ENCODE measurements at places on chromosomes 4 and X.

- DNase-seq: peak; percentile 46
Observed at GRCh38 chrX:133586443-133586842, 171.2 kb upstream of the GPC4 start.

DNA sequence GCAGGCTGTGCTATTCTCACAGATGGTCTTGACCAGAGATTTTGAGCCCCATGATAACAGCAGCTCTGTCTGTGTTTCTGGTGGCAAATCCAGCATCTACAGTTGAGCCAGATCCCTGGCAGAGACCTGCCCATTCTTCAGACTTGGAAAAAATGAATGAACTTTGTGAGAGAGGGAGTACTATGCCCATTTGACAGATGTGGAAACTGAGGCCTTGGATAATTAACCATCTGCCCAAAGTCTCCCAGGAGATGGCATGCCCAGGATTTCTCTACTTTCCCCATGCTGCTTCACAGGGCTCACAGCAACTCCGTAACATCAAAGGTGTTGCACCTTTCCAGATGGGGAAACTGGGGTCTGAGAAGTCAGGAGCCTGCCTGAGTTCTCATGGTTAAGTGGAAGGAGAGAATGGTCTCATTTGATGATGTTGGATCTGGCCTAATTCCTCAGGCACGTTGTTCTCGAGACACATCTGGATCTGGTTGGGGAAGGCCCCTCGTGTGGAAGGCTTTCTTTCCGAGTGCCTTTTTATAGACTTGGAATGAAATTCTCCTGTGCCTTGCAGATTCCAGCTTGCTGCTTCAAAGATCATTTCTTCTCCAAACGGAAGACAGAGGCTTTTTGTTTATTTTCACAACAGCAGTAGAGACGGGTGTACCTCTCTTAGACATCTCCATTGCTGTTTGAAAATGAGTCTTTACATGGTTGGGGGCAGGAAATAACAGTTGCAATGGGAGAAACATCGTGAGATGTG, 73.3 kb upstream of the STX18 start:
- no peak for DNase-seq

- DNase-seq: peak; percentile 65
Observed at GRCh38 chr4:67087897-67088296, 457.4 kb downstream of the CENPC start.

DNA sequence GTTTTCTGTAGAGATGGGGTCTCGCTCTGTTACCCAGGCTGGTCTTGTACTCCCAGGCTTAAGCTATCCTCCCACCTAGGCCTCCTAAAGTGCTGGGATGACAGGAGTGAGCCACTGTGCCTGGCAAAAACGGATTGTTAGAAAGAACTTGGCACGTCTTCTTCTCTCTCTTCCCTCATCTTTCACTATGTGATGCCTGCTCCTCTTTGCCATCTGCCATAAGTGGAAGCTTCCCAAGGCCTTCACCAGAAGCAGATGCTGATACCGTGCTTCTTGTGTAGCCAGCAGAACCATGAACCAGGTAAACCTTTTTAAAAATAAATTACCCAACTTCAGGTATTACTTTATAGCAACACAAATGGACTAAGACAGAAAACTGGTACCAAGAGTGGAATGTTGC, 36.9 kb upstream of the HUWE1 start:
- DNase-seq: no peak

- no peak for DNase-seq
Observed at GRCh38 chr4:185464887-185465286, 6.6 kb downstream of the CCDC110 start.

DNA sequence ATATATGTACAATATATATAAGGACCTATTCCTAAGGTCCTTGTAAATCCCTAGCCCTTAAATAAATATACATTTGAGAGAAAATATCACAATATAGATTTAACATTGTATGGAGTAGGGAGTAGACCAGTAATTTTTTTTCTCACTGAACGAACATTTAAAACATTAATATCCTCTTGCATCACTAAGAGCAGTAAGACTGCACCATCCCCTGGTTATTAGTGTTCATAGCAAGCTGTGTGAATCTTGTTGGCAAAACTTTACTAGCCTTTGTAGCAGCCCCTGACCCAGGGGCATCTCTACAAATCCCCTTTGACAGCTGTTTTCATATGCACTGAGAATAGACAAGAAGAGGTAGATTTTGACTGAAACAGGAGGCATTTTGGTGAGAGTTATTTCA, 146.5 kb downstream of the IL1RAPL2 start:
- no peak for DNase-seq

DNA sequence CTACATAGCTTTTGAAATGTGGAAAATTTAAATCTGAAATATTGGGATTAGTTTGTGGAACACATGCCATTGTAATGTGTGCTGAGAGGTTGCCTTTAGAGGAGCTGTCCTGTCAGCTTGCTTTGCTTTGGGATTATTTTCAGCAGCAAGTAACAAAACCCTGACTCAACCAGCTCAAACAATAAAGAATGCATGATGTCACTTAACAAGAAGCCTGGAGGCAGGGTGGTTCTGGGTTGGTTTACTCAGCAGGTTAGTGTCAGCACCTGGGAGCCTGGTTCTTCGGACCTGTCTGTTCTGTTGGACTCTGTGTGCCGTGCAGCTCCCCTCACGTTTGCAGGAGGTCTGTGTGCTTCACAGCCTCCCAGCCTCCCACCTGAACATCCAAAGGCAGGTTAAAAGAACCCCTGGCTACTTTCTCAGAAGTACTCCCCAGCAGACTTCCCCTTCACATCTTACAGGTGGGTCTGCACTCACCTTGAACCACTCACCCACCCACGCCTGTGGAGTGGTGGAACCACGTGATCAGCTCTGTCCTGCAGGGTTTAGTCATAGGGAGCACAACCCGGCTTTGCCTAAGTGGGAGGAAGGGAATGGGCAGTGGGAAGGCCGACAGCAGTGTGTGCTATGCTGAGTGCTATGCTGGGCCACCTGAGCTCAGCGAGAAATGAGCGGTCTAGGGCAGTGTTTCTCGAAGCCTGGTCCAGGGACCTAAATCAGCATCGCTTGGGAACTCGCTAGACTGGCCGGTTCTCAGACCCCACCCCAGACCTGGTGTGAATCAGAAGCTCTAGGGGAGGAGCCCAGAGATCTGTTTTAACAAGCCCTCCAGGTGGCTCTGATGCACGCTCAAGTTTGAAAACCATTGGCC, 20.4 kb downstream of the TMEM131L start:
- DNase-seq: peak; percentile 94

DNA sequence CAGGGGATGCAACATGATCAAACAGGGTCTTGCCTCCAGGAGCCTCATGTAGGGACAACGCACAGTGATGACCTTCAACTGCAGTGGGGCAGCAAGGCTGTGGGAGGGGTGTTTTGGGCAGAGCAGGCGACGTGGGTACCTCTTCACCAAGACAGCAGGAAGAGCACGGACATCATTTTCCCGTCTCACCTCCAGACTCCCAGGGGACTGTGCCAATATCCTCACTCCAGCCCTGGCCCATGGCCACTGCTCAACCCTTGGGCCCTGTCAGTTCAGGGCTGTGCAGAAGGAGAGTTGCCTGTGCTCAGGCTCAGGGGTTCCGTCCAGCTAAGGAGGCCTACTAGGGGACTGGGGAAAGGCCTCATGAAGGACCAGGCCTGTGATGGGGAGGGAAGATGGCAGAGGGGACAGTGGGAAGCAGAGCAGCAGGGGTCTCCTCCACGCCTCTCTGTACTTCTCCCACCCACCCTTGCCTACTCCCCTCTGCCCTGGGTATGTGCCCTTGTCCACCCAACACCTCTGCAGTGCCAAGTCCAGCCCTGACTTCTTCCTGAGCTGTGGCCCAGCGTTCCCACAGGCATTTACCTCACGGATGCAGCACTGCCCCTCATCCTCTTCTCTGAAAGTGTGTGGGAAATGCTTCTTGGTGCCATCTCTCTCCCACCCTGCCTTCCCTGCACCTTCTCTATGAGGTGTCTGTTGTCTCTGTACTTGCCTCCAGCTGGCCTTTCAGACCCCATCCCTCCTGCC, 1.4 kb downstream of the IL9R start:
- no peak for DNase-seq

- no peak for DNase-seq
Observed at GRCh38 chr4:52431869-52432268, 227.2 kb downstream of the USP46 start.

DNA sequence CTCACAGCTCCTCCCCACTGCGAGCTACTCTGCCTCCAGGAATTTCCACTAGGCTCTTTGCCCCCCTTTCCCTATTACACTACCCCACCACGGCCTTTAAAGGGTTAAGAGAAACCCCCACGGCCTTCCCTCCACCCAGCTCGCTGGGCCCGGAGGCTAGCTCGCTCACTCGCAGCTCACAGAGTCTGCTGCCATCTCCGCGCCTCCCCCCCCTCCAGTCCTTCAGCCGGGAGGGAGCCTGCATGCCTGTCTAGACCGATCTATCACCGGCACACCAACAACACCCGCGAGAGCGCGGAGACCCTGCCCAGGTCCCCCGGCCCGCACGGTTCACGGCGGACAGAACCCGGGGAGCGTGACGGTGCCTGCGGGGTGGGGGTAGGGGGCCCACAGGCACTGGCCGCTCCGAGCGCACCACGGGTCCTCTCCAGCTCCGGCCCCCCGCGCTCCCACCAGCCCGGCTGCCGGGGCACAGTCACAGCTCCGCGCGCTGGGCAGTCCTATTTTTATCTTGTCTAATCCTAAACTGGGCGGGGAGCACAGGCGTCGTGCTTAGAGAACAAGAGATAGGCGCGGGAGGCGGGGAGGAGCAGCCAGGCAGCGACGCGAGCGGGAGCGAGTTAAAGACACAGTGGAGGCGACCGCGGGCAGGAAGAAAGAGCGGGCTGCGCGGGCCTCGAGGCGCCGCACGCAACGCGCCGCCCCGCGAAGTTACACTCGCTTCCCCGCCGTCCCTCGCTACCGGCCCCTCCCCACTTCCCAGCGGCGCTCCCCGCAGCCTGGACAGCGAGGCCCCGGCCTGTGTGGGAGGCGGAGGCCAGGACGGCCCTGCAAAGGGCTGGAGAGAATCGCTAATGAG, 3.5 kb downstream of the BCOR start:
- peak; percentile 81 for DNase-seq

- DNase-seq: peak; percentile 91
Observed at GRCh38 chr4:86959588-86960500, 25.0 kb downstream of the AFF1 start.

DNA sequence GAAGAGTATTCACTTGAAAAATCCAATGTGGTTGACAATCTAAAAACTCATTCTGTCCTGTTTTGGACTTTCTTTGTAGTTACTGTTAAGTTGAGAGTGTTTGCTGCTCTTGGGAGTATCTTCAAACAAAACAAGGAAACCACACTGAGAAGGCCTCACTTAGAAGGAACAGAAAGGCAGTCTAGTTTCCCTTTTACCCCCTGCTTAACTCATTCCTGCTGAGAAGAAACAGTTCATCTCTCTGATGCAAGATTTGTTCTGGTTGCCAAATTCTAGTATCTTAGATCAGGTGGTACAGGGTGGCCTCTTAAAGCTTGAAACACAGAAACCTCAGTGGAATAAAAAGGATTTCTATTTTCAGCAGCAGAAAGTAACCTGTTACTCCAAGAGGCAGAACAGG, 41.4 kb downstream of the GUCY2F start:
- no peak for DNase-seq

DNA sequence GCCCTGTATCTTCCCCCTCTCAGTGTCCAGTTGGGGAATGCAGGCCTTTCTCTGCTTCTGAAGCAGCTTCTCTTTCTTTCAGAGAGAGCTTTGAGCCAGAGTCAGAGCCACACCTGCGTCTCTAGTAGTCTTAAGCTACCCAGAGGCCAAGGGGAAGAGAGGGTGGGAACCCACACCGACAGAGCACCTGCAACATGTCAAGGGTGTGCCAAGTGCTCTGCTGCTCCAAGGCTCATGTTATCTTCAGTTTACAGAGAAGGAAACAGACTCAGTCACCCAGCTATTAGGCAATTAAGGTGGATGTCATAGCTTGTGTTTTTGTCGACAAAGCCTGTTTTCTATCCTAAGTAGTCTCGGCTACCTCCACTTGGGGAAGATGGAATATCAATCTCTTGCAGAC, 22.7 kb upstream of the RNF212 start:
- DNase-seq: no peak

DNA sequence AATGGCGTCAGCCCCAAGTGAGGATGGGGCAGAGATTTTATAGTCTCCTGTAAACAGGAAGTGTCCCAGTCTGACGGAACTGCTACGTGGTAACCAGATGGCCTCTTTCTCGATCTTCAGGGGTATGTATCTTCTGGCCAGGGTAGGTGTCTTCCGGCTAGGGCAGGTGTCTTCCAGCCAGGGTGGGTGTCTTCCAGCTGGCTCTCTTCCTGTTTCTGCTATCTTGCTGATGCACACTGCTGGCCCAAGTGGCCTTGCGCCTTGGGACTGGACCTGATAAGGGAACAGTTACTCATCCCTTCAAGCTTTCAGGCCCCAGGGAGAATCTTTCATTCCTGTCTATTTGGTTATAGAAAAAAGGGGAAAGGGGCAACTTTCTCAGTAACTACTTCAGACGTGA, 178.7 kb upstream of the MAGEE2 start:
- DNase-seq: no peak

DNA sequence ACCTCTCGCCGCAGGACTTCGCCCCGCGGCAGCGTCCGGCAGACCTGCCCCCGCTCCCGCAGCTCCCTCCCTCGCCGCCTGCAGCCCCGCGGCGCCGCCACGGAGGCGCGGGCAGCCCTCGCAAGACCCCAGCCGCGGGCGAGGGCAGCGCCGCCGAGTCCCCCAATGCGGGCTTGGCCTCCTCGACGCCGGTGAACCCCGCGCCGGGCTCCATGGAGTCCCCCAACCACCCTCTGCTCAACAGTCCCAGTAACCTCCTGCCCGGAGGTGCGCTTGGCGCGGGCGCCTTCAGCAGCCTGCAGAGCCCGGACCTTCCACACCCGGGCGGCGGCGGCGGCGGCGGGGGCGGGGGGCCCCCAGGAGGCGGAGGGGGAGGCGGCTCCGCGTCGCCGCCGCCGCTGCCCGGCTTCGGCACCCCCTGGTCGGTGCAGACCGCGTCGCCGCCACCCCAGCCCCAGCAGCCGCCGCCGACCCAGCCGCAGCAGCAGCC, 1.2 kb downstream of the CPEB2 start:
- DNase-seq: peak; percentile 63

Measured in mesendoderm (in vitro differentiated cells).